ENCODE measurements at places on chromosomes 3 and 15.
A peak's percentile ranks its signal among the peaks of the same experiment; 100 is the strongest.

DNA sequence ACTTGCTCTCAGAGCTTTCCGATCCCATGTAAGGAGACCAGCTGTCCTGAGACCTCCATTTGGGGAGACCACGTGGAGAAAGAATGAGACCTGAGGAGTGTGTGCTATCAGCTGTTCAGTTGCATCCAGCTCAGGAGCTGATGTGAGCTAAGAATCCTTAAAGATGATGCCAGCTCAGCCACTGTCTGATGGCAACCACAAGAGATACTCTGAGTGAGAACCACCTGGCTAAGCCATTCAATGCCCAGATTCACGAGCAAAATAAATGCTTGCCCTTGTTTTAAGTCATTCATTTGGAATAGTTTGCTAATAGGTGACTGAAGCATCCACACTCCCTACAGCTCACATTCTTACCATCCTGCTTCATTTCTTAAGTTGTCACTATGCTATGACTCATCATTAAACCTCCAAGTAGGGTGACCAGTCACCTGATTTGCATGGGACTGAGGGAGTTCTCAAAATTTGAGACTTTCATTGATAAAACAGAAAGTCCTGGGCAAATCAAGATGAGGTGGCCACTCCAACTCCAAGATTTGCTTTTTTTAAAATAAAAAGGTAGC lies 56.4 kb downstream of the SPTSSB start:
- no peak for DNase-seq

DNA sequence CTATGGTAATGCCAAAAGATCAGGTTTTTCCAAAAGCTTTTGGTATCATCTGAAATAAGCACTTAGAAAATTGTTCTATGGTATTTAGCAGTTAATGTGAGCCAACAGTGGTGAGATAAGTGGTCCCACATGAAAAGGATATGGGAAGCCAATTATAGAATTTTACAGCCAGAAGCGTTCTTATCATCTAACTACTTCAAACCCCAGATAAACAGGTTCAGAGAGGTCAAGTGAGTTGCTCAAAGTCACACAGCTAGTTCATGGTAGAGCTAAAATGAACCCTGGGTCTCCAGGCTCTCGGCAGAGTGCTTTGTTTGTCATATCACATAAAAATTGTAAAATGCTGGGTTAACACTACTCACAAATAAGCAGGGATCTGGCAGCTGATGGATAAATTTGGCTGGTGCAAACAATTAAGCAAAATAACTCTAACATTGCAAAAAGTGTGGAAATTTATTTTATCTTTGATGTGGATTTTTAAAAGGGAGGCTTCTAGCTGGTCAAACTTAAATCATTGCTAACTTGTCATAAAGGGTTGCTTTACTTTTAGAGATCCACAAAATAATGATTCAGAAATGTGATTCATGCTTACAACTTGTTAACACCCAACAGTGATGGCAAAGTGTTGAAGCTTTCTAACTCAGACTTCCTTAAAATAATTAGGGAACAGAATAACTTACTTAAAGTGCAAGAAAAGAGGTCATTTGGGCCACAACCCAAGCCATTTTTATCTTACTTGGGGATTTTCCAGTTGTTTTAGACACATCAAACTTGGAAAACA lies 202.8 kb upstream of the TBC1D5 start:
- no peak for DNase-seq

DNA sequence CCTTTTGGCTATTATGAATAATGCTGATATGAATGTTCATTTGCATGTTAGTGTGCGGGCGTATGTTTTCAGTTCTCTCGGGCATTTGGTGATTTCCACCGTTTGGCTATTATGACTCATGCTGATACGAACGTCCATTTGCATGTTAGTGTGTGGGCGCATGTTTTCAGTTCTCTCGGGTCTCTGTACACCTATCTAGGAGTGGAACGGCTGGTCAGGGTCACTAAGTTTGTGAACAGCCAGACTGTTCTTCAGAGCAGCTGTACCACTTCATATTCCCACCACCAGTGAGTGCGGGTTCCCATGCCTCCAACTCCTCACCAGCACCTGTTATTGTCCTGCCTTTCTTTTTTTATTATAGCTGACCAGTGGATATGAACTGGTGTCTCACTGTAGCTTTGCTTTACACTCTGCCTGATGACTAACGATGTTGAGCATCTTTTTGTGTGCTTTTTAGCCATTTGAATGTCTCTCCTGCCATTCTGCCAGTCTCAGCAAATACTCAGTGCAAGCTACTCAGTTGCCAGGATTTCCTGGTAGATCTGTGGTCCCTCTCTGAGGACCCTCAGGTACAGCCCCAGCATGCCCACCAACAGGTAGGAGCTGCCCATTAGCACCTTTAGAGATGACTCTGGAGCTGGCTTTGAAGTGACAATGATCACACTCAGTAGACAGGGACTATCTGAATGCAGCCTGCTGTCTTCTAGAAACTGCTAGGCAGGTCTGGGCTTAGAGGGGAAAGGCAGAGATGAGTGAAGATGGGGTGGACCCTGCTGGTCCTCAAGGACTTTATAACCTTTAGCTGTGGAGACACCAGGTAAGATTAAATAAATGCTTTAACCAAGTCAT lies 141.1 kb downstream of the XXYLT1 start:
- DNase-seq, result no peak

DNA sequence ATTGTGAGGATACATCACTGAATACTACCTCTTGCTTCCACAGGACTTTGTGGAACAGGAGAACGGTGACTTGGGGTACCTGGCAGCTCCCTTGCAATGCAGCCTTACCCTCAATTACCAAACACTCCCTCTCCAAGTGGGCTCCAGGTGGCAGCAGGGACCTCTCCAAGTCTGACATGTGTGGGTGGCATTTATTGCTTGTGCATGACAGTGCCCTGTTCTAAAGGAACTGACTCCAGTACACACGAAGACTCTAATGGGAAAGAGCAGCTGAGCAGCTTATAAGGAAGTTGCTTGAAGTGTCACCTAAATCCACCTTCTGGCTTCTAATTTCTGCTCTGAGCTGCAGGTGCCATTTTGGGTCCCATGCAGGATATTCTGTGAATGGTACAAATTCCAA lies 174.1 kb upstream of the SLCO3A1 start:
- DNase-seq, result no peak

DNA sequence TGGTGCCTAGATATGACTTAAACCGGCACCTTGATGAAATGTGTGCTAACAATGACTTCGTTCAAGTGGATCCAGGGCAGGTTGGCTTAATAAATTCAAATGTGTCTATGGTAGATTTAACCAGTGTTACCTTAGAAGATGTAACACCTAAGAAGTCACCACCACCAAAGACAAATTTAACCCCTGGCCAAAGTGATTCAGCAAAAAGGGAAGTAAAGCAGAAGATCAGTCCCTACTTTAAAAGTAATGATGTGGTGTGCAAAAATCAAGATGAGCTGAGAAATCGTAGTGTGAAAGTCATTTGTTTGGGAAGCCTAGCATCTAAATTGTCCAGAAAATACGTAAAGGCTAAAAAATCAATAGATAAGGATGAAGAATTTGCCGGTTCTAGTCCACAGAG lies 1.1 kb downstream of the FAN1 start:
- DNase-seq, result no peak

GRCh38 chr15:50531766-50532165 lies 14.7 kb downstream of the USP50 start:
- DNase-seq, result no peak

GRCh38 chr3:64220161-64220914 lies 4.9 kb downstream of the PRICKLE2 start:
- no peak for DNase-seq

DNA sequence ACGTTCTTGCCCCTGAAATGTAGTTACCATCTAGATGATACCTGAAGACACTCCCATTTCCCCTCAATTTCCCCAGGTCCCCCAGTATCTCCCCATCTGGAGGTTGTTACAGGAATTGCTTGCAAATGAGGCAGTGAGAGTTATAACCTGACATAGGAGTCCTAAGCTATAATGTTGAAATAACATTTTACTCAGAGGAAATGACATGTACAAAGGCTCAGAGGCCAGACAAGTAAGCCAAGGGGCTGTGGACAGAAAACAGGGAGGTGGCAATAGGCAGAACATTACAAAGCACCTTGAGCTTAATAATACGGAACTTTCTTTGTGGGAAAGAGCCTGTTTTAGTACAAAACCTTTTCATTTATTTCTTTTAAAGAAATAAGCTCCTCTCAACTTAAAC lies 171.9 kb downstream of the FRMD5 start:
- no peak for DNase-seq

DNA sequence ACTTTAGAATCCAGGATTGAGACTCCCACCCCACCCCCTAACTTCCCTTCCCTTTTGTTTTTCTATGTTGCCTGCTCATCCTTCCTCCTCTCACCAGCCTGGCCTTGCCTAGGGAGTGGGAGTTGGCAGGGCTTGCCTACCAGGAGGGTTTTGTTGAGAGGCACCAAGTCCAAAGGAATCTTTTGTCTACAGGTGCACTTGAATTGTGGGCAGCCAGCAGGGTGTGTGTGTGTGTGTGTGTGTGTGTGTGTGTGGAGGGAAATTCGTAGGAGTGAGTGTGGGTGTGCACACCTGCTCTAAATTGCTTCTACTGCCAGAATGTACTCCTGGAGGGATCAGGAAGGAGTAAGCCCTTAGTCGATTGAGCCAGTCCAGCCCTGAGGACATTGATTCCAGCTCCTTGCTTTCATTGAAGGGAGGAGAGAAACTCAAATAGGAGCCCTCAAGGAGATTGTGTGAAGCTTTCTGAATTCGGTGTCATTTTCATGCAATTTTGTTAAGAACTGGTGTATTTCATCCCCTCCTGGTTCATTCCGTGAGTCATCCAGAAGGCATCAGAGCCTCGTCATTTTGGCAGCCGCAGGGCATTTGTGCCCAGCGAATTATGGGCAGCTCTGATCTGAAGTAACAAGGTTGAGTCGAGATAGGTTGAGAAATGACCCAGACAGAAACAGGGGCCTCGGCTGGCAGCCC lies 112.1 kb downstream of the SLCO3A1 start:
- DNase-seq, result peak; percentile 10

- no peak for DNase-seq
These were observed 174.9 kb upstream of the SNTN start for GRCh38 chr3:63477494-63478129.

DNA sequence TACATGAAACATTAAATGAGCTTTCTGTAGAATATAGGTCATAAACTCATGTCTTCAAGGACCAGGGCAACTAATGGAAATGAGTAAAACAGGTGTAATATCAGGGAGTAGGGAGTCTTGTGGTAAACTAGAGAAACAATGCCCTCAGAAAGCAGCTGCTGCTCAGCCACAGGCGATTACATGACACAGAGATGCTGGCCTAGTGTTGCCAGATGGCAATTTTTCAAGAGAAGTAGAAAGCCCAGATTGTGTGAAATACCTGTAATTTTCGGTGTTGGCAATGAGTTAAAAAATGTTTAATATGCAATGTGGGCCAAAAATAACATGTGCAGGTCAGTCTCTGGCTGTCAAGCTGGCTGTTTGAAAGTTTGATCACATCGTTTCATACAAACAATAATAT lies 23.4 kb downstream of the NCEH1 start:
- no peak for DNase-seq

- DNase-seq, result no peak
These were observed 155.3 kb upstream of the MRPL3 start for GRCh38 chr3:131658115-131658514.

- DNase-seq, result peak; percentile 52
These were observed 82.6 kb downstream of the TGFBR2 start for GRCh38 chr3:30688776-30689641.

GRCh38 chr3:21718943-21719591 lies 31.9 kb downstream of the ZNF385D start:
- no peak for DNase-seq
